ENCODE measurements at places on chromosomes 3 and 15. TPM values are rescaled to one million over a fixed set of nuclear protein-coding genes. Genes with fewer than 3 reads are reported as not detected.

The SERINC4 gene
- total RNA-seq = 3.8 TPM

The CHAC1 gene
- total RNA-seq = 2.5 TPM

The NR2F2 gene
- total RNA-seq = 27.2 TPM

The GOLGA6L7 gene
- total RNA-seq = not detected

The UPK1B gene
- 10.1 TPM for total RNA-seq

The DNAJC17 gene
- 22.8 TPM for total RNA-seq

The CDHR4 gene
- not detected for total RNA-seq

The FBXW12 gene
- total RNA-seq = not detected

The PARP3 gene
- total RNA-seq = 10.3 TPM

The RPP14 gene
- total RNA-seq = 17.6 TPM

The TMIE gene
- total RNA-seq = 3.0 TPM

The KBTBD13 gene
- not detected for total RNA-seq

All from camera-type eye (tissue), 1 donor.